PC-9 (cell line): ENCODE measurements at places on chromosomes 7 and 10. TPM values are rescaled to one million over a fixed set of nuclear protein-coding genes. Genes with fewer than 3 reads are reported as not detected.

Gene C10orf90
- 0.59 TPM in 1 of 2 replicates, not detected in the other for total RNA-seq

- no peak overlapping the region for H3K4me3 ChIP-seq
- no peaks in the 10 kb centered on the region for H3K4me1 ChIP-seq
- H3K36me3 ChIP-seq = no peaks in the 10 kb centered on the region
Observed at GRCh38 chr7:43018446-43018845, 86.3 kb downstream of the MRPL32 start.

- no peaks in the 10 kb centered on the region for H3K4me1 ChIP-seq
- DNase-seq = no peak
- H3K27me3 ChIP-seq = peaks cover 50% of the 10 kb centered on the region
- no peak overlapping the region for H3K4me3 ChIP-seq
Observed at GRCh38 chr10:7583626-7584025, 83.1 kb downstream of the ITIH5 start.

GRCh38 chr7:5339955-5340354 is 57.2 kb downstream of the SLC29A4 start:
- peaks cover 62% of the 10 kb centered on the region for H3K36me3 ChIP-seq
- no peaks in the 10 kb centered on the region for H3K27me3 ChIP-seq
- H3K4me3 ChIP-seq = no peak overlapping the region
- DNase-seq = no peak

Gene CPEB3
- total RNA-seq = 1.1 and 1.4 TPM in 2 replicates

DNA sequence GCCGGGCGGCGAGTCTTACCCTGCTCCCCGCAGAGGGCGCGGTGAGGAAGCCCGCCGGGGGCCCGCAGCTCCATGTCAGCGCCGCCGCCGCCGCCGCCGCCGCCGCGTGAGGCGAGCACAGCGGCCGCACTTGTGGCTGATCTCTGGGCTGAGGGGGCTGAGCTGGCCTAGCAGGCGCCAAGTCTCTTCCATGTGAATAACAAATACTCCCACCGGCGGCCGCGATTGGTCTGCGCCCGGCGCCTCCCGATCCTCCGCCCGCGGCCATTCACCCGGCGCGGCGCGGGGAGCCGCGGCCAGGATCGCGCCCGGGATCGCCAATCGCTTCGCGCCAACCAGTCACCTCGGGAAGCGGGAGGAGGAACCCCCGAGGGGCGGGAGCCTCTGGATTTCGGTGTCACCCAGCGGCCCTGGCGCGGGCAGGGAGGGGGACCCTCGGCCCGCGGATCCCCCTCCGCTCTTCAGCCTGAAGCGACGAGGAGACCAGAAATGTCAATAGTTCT is at the start of gene GRM8:
GRM8 (minus strand) TSS at position 164 of the 503 bp plus-strand sequence.
- H3K4me3 ChIP-seq = peak within 1 kb of the TSS; percentile 84
- peaks cover 23% of the 10 kb centered on the region for H3K27me3 ChIP-seq
- no peaks in the 10 kb centered on the region for H3K4me1 ChIP-seq
- no peak for DNase-seq
- H3K36me3 ChIP-seq = no peaks in the 10 kb centered on the region

DNA sequence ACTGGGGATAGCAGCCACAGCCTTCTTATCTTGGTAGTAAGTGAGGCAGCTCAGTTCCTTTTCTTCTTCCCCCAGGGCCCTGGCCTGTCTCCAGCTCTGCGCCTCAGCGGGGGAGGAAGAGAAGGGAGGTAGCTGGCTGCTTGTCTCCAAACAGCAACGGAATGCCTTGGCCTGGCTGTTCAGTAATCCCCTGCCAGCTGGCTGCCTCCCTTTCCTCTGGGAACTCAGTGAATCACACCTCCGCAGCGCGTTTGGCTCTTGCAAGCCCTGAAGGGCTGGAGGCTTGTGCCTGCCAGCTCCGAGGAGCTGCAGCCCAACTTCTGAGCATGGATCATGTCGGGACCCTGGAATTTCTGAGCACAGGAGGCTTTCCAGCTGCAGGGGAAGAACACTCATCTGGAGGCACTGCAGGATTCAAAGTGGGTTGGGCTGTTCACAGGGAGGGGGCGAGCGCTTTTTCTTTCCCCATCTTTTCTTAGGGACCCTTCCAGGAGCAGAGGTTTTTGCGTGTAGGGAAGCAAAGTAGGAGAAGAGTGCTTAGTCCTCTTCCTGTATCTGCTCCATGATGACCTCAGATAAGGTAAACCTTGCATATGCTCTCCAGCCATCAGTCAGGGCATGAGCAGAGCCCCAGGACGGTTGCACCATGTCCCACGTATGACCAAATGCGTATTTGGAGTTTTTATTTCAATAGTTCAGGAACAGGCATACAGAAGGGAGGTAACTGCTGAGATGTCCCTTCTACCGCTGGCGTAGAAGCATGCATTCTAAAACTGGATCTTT is 253.2 kb upstream of the INHBA start:
- no peak overlapping the region for H3K4me3 ChIP-seq
- no peak overlapping the region for H3K27ac ChIP-seq
- H3K27me3 ChIP-seq = peaks cover 89% of the 10 kb centered on the region
- no peaks in the 10 kb centered on the region for H3K4me1 ChIP-seq
- DNase-seq = peak; percentile 63
- H3K36me3 ChIP-seq = no peaks in the 10 kb centered on the region

Gene RBM28
- total RNA-seq = 59.6 and 61.1 TPM in 2 replicates

Gene NEUROG3
- total RNA-seq = not detected in 2 replicates

Gene CAV1
- 850 and 1,077 TPM in 2 replicates for total RNA-seq

GRCh38 chr7:74412056-74412455 is 41.6 kb upstream of the GTF2IRD1 start:
- no peak for DNase-seq
- H3K27ac ChIP-seq = no peak overlapping the region
- no peaks in the 10 kb centered on the region for H3K36me3 ChIP-seq
- H3K4me1 ChIP-seq = no peaks in the 10 kb centered on the region
- no peaks in the 10 kb centered on the region for H3K27me3 ChIP-seq

DNA sequence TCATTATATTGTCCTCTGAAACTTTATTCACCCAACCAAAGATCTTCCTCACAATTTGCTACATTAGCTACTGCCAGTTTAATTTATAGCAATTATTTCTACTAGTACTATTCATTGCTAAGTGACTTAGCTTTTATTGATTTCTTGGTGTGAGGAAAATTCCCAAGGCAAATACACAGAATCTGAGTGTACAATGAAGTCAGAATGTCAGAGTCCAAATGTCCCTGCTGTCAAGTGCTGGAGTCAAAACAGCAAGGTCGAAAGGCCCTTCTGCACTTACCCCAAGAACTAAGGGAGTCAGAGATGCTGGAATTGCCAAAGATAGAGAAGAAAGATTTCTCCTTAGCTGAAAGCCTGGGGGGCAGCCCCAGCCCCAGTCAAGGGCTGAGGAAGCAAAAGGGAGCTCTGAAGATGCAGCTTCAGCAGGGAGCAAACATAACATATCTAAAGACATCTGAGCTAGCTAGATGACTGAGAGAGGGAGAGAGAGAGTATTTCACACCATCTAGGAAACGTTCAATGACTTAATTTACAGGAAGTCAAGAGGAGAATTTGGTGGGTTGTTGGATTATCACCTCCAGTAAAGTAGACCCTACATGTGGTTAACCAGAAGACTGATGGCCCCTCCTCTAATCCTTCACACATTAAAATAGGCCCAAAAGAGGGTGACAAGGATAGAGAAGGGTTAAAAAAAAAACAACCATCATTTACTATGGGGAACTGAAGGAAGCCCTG is 36.6 kb upstream of the SAMD8 start:
- no peak for DNase-seq
- H3K27me3 ChIP-seq = no peaks in the 10 kb centered on the region
- no peak overlapping the region for H3K27ac ChIP-seq
- H3K4me3 ChIP-seq = no peak overlapping the region
